Naive thymus-derived CD8-positive, alpha-beta T cell (primary cell): ENCODE measurements at places on chromosomes 7 and 10.

DNA sequence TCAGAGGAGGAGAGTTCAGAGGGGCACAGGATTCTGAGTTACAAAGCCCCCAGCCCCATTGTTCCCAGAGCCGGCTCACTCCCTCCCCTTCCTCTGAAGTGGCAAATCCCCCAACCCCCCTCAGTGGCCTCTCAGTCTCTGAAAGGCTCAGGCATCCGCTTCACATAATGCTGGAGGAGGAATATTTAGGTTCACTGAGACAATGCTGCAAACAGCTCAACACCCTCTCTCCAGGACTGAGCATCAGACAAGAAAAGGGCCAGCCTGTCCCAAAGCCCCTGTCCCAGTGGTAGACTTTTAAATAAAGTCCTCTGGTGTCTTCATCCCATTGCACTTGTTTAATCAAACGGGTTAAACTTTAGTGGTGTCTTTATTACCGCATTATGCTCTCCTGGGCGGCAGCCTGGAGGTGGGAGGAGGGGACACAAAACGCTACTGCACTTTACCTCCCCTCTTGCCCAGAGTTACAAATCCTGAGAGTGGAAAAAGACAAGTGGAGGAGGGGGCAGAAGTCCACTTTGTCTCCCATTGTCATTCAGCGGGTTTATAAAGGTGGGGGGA lies 257.9 kb downstream of the FGFR2 start:
- H3K36me3 ChIP-seq, result no peaks in the 10 kb centered on the region
- no peak overlapping the region for H3K27ac ChIP-seq
- no peak overlapping the region for H3K4me3 ChIP-seq
- no peaks in the 10 kb centered on the region for H3K27me3 ChIP-seq

GRCh38 chr10:71216363-71216695 lies 4.0 kb downstream of the UNC5B start:
- H3K27me3 ChIP-seq, result peaks cover 34% of the 10 kb centered on the region
- H3K4me1 ChIP-seq, result peaks cover 33% of the 10 kb centered on the region
- DNase-seq, result no peak
- H3K4me3 ChIP-seq, result peak overlapping the region; percentile 45

- H3K27me3 ChIP-seq, result no peaks in the 10 kb centered on the region
- peaks cover 31% of the 10 kb centered on the region for H3K4me1 ChIP-seq
- DNase-seq, result no peak
- no peak overlapping the region for H3K27ac ChIP-seq
- H3K4me3 ChIP-seq, result no peak overlapping the region
Observed at GRCh38 chr10:24822590-24822989, 98.9 kb upstream of the ARHGAP21 start.

- H3K36me3 ChIP-seq, result no peaks in the 10 kb centered on the region
- no peaks in the 10 kb centered on the region for H3K4me1 ChIP-seq
- no peak overlapping the region for H3K27ac ChIP-seq
- no peak overlapping the region for H3K4me3 ChIP-seq
- H3K27me3 ChIP-seq, result no peaks in the 10 kb centered on the region
- no peak for DNase-seq
Observed at GRCh38 chr10:109173121-109173520, 750.2 kb downstream of the XPNPEP1 start.

- no peaks in the 10 kb centered on the region for H3K27me3 ChIP-seq
- H3K4me3 ChIP-seq, result peak overlapping the region; percentile 89
- peak overlapping the region; percentile 81 for H3K27ac ChIP-seq
- peaks cover 92% of the 10 kb centered on the region for H3K4me1 ChIP-seq
- peaks cover 9% of the 10 kb centered on the region for H3K36me3 ChIP-seq
Observed at GRCh38 chr7:131104596-131105293, 222.9 kb upstream of the MKLN1 start.

GRCh38 chr10:98269435-98269912 lies 1.5 kb upstream of the LOXL4 start:
- H3K27ac ChIP-seq, result no peak overlapping the region
- peaks cover 61% of the 10 kb centered on the region for H3K27me3 ChIP-seq
- peak overlapping the region; percentile 53 for H3K4me3 ChIP-seq
- H3K36me3 ChIP-seq, result no peaks in the 10 kb centered on the region

DNA sequence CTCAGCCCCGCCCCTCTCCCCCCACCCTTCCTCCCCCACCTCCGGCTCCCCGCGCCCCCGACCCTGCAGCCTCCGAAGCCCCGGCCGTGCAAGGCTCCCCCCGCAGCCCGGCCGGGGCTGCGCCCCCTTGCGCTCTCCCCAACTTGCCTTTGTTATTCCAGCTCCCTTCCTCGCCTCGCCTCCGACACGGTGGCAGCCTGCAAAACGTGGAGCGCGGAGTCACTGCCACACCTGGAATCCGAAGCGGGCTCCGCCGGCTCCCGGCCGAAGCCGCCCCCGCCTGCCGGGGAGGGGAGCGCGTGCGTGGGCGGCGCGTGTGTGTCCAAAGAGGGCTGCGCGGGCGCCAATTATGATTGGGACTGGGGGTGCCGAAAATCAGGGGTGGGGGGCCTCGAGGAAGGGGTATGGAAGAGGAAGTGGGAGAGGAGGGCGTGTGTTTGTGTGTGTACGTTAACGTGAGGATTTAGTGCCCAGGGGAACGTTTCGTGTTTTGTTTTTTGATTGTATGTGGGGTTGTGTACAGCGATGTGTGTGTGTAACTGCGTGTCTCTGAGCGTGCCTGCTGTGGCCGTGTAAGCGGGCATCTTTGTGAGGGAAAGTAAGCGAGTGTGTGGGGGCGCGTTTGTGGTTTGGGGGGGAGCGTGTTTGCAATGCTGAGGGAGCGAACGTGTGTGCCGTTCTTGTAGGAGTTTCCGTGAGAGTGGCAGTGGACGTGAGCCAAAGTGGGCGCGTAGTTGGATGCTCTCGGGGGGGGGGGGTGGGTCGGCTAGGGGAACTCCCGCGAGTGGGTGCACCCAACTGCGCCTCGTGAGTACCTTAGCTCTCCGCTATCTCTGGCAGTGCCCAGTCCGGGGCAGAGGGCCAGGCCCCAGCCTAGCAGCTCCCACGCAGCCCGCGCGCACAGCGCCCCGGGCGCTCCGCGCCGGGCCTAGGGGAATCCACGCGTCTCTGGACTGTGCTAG lies 1.2 kb upstream of the ZMIZ1 start:
- peaks cover 57% of the 10 kb centered on the region for H3K4me1 ChIP-seq
- H3K4me3 ChIP-seq, result peak overlapping the region; percentile 80
- H3K36me3 ChIP-seq, result no peaks in the 10 kb centered on the region
- peak overlapping the region; percentile 91 for H3K27ac ChIP-seq
- peak; percentile 85 for DNase-seq
- no peaks in the 10 kb centered on the region for H3K27me3 ChIP-seq

DNA sequence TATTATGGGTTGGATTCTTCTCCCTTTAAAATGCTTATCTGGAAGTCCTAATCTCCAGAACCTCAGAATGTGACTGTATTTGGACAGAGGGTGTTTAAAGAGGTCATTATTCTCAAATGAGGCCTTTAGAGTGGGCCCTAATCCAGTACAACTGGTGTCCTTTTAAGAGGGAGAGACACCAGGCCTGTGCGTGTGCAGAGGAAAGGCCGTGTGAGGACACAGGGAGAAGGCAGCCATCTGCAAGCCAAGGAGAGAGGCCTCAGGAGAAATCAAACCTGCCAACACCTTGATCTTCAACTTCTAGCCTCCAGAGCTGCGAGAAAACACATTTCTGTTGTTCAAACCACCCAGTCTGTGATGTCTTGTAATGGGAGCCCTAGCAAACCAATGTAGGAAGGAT lies 235.4 kb upstream of the MYO3A start:
- no peaks in the 10 kb centered on the region for H3K36me3 ChIP-seq
- H3K27me3 ChIP-seq, result peaks cover 9% of the 10 kb centered on the region
- no peaks in the 10 kb centered on the region for H3K4me1 ChIP-seq
- H3K27ac ChIP-seq, result no peak overlapping the region
- no peak for DNase-seq
- H3K4me3 ChIP-seq, result no peak overlapping the region

GRCh38 chr7:136347488-136347887 lies 370.3 kb upstream of the MTPN start:
- DNase-seq, result no peak
- peaks cover 1% of the 10 kb centered on the region for H3K27me3 ChIP-seq
- no peaks in the 10 kb centered on the region for H3K4me1 ChIP-seq
- no peak overlapping the region for H3K4me3 ChIP-seq
- no peak overlapping the region for H3K27ac ChIP-seq

DNA sequence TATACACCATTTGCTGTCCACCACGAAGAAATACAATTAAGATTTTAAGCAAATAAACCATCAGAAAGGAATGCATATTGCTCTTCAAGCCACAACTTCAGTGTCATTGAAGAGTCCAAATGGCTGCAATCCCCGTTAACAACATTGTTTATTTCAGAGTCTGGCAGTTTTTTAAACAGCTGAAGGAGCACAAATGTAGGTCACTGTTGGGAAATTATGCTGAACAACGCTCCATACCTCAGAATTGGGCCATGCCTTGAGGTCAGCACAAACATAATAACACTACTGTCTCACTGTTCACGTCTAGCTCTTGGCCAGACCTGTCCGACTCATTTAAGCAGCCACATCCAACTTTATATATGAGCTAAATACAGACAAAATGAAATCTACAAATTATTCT lies 453.9 kb upstream of the GHITM start:
- DNase-seq, result no peak
- no peak overlapping the region for H3K27ac ChIP-seq
- H3K4me3 ChIP-seq, result no peak overlapping the region
- H3K27me3 ChIP-seq, result no peaks in the 10 kb centered on the region
- H3K4me1 ChIP-seq, result no peaks in the 10 kb centered on the region
- H3K36me3 ChIP-seq, result peaks cover 2% of the 10 kb centered on the region

- no peaks in the 10 kb centered on the region for H3K27me3 ChIP-seq
- H3K4me1 ChIP-seq, result peaks cover 27% of the 10 kb centered on the region
- H3K36me3 ChIP-seq, result peaks cover 87% of the 10 kb centered on the region
- H3K4me3 ChIP-seq, result peak overlapping the region; percentile 59
- H3K27ac ChIP-seq, result peak overlapping the region; percentile 60
Observed at GRCh38 chr7:151468217-151469018, 28.5 kb upstream of the CRYGN start.

- no peaks in the 10 kb centered on the region for H3K4me1 ChIP-seq
- H3K27ac ChIP-seq, result no peak overlapping the region
- no peak for DNase-seq
- H3K36me3 ChIP-seq, result no peaks in the 10 kb centered on the region
- peaks cover 3% of the 10 kb centered on the region for H3K27me3 ChIP-seq
Observed at GRCh38 chr7:158138329-158138597, 449.4 kb downstream of the PTPRN2 start.

DNA sequence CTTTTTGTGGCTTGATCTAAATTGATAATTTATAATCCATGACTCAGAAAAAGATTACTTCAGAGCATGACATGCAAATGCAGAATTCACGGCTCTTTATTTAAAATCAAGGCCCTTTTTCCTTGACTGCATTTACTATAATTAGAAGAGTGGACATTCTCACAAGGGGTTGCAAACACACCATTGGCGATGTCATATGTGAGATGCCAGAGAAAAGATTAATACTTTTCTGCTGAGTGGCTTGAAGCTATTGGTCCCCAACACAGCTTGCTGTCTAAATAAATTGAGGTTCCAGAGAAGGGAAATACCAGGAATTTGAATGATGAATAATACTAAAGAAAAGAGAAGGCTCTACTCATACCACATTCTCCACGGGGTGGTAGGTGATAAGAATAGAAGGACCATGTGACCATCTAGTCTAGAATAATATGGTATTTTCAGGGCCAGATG lies 78.7 kb upstream of the ARID5B start:
- no peak for DNase-seq
- H3K27ac ChIP-seq, result no peak overlapping the region
- H3K4me3 ChIP-seq, result no peak overlapping the region
- no peaks in the 10 kb centered on the region for H3K36me3 ChIP-seq
- no peaks in the 10 kb centered on the region for H3K4me1 ChIP-seq

DNA sequence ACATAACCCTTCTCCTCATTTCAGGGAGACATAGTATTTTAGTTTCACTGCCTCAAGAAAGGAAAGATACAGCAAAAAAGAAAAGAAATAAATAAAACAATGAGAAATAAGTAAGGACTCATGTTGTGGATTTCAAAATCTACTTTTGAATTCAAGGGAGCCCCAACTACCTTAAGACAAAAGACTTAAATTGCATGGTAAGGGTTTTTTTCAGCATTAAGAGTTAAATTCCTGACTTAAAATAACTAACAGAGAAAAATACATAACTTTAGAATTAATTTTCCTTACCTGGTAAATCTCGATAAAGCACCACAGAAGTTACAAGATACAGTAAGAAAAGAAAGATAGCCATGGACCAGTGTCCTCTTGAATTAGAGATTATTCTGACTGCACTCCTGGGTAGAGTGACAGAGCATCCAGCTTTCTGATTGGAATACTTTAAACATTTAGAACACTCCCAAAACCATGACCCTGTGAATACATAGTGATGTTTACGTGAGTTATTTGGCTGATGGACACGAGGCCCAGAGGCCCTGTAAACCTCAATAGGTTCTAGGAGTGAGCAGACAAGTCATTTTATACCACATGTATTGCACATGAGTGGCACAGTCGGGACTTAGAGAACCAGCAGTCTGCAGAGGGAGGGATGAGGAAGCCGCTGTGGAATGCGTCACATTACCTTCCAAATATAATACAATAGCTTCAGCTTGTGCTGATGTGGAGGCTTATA lies 292.5 kb upstream of the SEMA3C start:
- no peaks in the 10 kb centered on the region for H3K4me1 ChIP-seq
- no peaks in the 10 kb centered on the region for H3K36me3 ChIP-seq
- DNase-seq, result no peak
- no peak overlapping the region for H3K4me3 ChIP-seq
- H3K27me3 ChIP-seq, result no peaks in the 10 kb centered on the region

DNA sequence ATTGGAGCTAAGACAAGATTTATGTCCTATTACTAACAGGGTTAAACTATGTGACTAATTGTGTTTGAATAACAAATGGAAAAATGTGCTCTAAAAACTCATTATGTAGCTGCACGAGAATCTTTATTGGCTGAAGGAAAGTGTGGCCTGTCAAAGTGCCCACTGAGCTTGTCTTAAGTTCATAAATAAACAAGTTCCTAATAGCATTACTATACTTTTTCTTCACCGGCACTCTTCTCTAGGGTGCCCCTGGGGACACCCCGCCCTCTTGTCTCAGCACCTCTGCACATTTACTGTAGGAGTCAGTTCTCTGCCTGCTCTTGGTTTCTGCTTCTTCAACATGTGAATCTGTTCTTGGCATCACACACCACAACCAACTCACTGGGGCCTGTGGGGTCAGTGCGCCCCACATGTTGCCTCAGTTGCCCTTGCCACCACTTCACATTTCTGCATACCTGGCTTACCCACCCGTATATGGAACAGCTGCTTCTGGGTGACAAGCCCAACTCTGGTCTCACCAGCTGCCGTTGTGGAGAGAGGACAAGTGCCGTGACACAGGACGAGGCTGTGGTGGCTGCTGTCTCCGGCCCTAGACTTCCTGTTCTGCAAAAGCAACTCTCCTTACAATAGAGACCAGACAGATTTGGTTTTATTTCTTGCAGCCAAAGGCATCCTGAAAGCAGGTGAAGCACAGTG lies 96.3 kb upstream of the DDC start:
- no peaks in the 10 kb centered on the region for H3K27me3 ChIP-seq
- H3K4me1 ChIP-seq, result peaks cover 44% of the 10 kb centered on the region
- no peaks in the 10 kb centered on the region for H3K36me3 ChIP-seq
- H3K4me3 ChIP-seq, result peak overlapping the region; percentile 58
- no peak for DNase-seq
- H3K27ac ChIP-seq, result peak overlapping the region; percentile 92

GRCh38 chr7:81725003-81725811 lies 44.6 kb downstream of the HGF start:
- H3K4me1 ChIP-seq, result no peaks in the 10 kb centered on the region
- DNase-seq, result no peak
- no peaks in the 10 kb centered on the region for H3K36me3 ChIP-seq
- no peak overlapping the region for H3K4me3 ChIP-seq
